ENCODE measurements at places on chromosomes 5 and 9. TPM values are rescaled to one million over a fixed set of nuclear protein-coding genes. Genes with fewer than 3 reads are reported as not detected.

- DNase-seq: no peak
These were observed 33.1 kb upstream of the PPARGC1B start for GRCh38 chr5:149697001-149697400.

DNA sequence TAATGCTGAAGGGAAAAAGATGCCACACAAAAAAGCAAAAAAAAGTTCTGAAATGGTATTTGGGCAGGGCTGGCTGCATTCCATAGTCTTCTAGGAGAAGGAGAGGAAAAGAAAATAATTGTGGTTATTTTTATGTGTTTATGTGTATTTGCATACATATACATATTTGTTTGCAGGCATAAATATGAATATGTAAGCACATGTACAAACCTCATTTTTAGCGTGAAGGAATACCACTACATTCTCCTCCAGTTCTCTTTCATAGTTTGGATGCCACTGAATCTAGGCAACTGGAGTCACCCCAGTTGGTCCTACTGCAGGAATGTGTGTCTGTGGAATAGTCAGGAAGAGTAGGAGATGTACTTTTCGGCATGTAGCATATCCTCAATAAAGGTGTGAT lies 181.1 kb downstream of the YTHDC2 start:
- no peak for DNase-seq

DNA sequence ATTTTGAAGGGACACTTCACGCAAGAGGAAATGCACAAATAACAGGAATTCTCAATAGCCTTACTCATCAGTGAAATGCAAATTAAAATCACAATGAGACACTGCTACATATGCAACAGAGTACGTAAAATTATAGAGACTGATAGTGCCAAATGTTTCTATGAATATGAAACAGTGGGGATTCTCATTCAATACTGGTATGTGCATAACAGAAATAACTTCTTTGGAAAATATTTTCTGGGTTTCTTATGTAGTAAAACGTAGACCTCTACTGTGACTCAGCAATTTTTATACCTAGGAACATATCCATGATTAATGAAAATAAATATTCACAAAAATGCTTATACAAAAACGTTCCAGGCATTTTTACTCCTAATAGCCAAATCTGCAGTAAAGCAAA lies 1625.2 kb downstream of the MAT2B start:
- no peak for DNase-seq

DNA sequence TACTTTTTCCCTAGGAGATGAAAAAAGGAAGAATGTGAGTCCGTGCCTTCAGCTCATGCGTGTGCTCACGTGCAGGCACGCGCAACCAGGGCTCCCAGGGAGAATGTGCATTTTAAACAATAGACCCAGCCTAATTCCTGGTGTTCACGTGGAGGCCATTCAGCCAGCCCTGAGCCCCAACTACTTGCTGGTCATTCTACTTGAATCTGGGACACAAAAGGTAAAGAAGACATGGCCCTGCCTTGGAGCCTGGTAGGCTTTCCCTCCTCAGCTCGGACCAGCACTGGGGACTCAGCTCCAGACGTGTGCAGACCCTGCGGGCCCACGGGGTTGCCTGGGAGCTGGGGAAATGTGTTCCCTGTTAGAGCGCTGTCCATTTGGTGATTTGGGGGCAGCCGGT lies 125.5 kb downstream of the MVB12B start:
- DNase-seq: no peak

DNA sequence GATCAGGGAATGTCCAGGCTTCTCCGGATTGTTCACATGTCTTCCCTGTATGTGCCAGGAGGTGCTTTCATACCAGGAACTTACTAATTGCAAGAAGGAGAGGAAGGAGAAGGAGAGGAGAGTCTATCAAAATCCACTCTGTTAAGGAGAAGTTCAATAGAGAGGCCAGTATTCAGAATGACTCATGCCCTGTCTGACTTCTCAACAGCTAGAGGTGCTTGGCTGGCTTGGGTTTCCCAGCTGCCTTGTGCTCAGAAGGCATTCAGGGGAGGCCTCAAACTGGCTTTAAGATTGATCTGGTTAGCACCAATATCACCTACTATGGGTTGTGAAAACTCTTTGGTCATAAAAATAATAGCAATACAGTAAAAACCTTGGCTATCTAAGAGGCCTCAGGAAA lies 167.9 kb upstream of the GLRA1 start:
- no peak for DNase-seq

DNA sequence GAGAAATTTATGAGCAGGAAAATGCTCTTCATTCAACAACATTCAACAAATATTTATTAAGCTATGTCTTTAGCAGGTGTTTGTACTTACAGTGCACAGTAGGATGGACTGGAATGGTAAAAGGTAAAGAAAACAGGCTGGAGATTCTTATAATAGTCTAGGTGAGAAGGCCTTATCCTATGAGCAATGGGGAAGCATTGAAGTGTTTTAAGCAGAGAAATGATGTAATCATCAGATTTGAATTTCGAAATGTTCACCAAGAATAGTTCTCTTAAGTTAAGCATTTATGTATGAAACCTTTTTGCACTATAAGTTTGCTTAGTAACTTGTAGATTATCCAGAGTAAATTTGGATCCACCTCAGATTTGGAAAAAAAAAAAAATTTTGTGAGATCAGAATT lies 209.3 kb downstream of the NR3C1 start:
- DNase-seq: no peak

DNA sequence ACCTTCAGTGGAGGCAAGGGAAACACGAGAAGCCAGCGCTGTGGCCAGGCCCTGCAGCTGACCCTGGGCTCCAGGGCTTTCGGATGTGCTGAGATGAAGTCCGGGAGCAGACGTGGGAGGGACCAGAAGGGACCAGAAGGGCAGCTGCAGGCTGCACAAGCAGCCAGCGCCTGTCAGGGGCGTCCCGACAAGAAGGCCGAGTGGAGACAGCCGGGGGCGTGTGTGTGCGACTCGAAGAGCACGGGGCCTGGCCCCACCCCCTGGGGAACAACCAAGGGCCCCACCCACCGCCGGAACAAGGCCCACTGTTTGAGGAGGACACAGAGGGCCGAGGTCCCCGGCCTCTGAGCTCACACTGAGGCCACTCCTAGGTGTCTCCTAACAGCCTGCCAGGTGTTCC lies 31.4 kb downstream of the SLC12A7 start:
- DNase-seq: no peak

DNA sequence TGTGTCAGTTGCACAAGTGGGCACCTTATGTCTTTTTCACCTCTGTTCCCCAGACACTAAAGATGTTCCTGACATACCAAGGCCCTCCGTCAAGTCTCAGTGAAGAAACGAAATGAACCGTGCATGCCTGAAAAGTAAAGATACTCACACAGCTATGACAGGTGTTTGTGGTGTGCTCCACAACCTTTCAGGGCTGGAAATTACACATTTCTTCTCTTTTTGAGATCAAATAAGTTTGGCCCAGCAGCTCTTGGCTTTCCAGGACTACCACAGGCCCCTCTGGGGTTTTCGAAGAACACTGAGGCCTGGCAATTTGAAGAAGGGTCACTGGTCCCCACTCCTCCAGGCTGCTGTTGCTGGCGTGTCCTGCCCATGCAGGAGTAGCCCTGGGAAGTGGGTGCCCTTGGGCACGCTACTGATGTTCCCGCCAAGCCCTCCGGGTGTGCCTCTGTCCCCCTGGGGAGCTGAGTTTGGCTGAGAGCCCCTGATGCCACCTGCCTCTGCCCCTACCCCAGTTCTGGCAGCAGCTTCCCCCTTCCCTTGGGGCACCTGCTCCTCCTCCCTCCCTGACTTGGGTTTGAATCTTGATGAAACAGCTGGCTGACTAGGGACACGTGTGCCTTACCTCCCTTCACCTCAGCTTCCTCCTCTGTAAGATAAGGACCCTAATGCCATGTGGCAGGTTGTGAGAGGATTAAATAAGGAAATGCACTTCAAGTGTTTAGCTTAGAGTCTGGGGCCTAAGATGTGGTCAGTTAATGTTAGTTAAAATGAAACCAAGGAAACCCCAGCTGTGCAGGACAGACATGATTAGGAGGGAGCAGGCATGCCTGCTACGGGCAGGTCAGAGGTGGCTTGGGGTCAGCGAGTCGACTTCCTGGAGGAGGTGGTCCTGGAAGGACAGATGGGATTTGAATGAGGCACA lies 49.1 kb upstream of the GADD45G start:
- no peak for DNase-seq

The TMEM8B gene
- 5.8 TPM for total RNA-seq

- DNase-seq: no peak
These were observed 183.8 kb upstream of the ITGA1 start for GRCh38 chr5:52603778-52604554.

DNA sequence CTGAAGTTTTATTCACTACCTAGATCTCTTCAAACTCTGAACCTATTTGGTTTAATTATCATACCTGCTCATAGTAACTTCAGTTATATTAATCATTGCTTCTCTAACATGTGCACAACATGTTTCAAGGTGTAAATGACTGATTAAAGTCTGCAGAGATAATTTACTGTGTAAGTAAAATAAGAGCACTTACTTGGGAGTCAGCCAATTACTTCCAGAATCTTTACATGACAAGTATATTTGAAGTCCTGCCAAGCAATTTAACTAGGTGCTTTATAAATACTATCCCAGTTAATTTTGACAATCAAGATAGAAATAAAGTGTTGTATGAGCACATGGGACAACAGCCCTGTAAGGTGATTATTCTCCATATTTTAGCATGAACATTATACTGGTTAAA lies 109.9 kb downstream of the RFX3 start:
- DNase-seq: no peak

The N4BP3 gene
- 3.7 TPM for total RNA-seq

DNA sequence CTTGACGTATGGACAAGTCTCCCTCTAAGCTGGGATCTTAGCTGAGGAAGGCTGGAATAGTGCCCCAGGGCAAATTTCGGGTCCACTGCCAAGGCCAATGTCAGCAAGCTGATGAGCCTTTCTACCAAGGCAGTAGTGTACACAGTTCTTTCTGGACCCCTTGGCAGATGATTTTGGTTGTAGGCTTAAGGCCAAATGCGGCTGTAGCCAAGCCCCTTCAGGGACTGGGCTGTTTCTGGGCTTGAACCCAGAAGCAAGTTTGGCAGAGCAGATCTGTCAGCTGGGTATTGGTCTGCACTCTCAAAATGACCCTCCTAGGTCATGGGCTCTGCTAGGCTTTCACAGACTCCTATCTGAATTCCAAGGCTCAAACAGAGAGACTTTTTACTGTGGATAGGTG lies 121.6 kb downstream of the ADAMTSL1 start:
- DNase-seq: no peak

GRCh38 chr5:179218943-179219330 lies 126.3 kb downstream of the ADAMTS2 start:
- DNase-seq: no peak

DNA sequence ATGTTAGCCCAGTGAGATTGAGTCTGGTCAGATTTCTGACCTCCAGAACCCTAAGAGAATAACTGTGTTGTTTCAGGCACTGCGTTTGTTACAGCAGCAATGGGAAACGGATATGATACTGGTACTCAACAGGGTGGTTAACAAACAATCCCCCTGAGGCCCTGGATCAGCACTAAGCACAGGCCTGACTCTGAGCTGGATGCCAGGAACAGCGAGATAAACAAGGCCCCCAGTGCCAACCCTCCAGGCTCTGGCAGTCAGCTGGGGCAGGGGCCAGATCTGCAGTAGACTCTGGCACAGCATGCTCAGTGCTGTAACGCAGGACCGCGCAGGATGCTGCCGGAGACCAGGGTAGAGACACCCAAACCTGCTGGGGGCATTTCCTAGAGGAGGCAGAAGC lies 22.1 kb downstream of the CPLX2 start:
- no peak for DNase-seq

GRCh38 chr5:92401-93220 lies 643 bp downstream of the PLEKHG4B start:
- DNase-seq: no peak

- no peak for DNase-seq
These were observed 23.0 kb downstream of the GLIS3 start for GRCh38 chr9:4276856-4277255.

DNA sequence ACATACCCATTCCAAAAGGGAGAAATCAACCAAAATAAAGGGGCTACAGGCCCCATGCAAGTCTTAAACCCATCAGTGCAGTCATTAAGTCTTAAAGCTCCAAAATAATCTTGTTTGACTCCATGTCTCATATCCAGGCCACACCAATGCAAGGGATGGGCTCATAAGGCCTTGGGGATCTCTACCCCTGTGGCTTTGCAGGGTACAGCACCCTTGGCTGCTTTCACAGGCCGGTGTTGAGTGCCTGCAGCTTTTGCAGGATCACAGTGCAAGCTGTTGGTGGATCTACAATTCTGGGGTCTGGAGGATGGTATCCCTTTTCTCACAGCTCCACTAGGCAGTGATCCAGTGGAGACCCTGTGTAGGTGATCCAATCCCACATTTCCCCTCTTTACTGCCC lies 5.0 kb upstream of the SPINK14 start:
- no peak for DNase-seq

GRCh38 chr5:109989994-109990722 lies 300.4 kb downstream of the MAN2A1 start:
- DNase-seq: no peak

GRCh38 chr5:150655221-150655620 lies 5.8 kb upstream of the MYOZ3 start:
- no peak for DNase-seq

- DNase-seq: no peak
These were observed 80.3 kb downstream of the SGCD start for GRCh38 chr5:156407251-156407650.

The LHX3 gene
- not detected for total RNA-seq

DNA sequence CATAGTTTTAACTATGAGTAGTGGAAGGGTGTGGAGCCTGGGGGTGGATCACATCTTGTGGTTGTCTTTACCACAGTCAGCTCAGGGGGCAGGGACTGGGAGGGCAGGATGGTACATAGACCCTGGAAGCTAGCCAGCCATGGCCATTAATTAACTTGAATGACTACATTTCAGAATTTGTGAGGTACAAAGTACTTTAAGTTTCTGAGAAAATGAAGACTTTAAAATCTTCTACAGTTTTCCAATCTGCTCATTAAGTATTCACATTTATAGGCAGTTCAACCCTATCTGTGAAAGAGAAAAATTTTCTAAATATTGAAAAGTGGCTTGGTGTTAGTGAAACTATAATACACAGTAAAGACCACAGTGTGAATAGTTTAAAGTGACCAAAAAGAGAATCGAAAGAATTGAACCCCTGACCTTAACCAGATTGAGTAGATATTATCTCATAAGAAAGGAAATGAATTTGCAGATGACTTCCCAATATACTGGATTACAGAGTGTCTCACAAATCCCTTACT lies 234.2 kb upstream of the MEF2C start:
- DNase-seq: no peak

DNA sequence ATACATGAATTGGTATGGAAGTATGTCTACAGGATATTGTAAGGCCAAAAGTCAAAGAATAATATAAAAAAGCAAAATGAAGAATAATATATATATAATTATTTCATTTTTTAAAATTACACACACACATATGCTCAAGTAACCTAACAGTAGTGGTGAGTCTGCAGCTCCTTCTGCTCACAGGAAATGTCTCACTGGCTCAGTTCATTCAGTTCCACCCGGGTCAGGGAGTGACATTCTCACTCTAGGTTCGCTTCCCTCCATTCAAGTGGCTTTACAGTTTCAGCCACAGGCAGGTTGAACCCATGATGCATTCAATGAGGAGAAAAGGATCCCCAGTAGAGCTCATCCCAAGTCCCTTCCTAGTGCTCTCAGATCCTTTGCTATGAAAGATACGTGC lies 90.8 kb downstream of the SUSD1 start:
- DNase-seq: no peak

The CAMK4 gene
- 49.4 TPM for total RNA-seq

The CARD9 gene
- 1.1 TPM for total RNA-seq

The PPIC gene
- not detected for total RNA-seq

- no peak for DNase-seq
These were observed 47.5 kb downstream of the SLC22A5 start for GRCh38 chr5:132417010-132417439.

The HSPB3 gene
- not detected for total RNA-seq

The SLC6A19 gene
- not detected for total RNA-seq

The FSTL4 gene
- total RNA-seq: not detected

The PRDM9 gene
- not detected for total RNA-seq
